ENCODE measurements at places on chromosomes 3 and 15.

DNA sequence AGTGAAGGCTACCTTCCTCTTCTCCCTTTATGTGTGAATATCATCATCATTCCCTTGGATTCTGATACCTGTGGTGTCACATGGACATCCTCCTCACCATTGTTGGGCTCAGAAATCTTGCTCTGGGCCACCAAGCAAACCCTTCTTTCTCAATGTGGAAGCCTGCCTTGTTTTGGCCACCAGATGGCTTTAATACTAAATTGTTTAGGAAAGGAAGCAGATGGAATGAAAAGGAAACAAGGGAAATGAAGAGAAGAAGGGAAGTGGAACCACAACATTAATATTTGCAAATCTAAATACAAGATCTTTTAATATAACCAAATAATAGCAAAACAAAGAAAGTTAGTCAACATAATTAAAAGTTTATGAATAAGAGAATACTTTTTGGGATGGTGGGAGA lies 14.0 kb downstream of the FAM227B start:
- no peak for DNase-seq

DNA sequence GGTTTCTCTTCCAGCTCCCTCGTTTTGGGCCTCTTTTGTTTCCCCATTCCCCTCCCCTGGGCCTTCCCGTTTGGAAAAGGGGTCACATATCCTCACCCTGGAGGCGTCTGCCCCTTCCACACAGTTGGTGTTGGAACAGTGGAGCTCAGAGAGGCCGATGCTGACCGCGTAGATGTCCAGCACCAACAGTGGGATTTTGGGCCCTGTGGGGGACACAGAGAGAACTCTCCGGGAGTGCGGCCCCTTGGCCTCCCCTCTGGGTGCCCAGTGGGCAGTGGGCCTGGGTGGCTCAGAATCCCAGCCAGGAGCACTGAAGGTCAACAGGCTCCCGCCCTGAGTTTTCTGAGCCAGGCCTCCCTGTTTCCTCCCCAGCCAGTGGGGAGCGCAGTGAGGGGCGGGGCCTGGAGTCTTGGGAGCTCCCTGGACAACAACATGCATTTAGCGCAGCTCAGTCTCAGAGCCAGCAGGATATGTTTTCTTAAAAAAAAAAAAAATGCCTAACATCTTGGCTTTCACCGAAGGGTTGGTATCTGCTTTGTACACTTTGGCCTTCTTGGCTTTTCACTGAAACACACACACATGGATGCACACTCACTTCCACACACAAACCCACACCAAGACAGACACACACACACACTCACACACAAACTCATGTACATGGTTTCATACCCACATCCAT lies 670 bp upstream of the ISLR start:
- no peak for DNase-seq

- DNase-seq = no peak
Observed at GRCh38 chr15:68794863-68795262, 25.8 kb downstream of the ANP32A start.

DNA sequence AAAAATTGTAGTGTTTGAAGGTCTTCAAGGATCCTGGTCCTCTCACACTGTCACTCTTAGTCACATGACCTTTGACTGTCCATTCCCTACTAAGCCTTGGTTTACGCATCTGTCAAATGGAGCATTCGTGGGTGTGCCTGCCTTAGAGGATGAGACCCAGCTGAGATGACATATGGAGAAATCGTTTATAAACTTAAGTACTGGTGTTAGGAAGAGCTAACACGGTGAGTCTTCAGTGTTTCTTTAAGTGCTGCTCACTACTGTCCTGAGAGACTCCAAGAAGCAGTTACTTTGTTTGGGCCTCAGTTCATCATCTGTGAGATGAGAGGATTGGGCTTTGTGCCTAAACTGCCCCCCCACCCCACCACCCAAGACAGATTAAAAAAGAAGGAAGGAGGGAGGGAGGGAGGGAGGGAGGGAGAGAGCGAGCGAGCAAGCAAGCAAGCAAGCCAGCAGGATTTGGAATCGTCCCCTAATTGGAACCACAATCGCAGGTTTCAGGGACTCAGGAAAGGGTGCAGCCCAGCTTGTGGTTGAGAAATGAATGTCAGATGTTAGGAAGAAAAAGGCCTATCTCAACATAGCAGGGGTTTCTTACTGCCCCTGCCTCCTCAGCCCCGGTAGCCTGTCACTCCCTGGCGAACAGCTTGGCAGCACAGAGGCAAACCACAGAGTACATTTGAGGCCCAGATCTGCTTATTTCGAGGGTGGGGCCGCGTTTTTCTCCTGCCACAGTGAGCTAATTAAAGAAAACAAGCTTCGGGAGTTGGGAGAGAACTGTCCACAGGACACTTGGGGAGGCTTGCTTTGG lies 32.7 kb downstream of the SMAD3 start:
- DNase-seq = no peak

DNA sequence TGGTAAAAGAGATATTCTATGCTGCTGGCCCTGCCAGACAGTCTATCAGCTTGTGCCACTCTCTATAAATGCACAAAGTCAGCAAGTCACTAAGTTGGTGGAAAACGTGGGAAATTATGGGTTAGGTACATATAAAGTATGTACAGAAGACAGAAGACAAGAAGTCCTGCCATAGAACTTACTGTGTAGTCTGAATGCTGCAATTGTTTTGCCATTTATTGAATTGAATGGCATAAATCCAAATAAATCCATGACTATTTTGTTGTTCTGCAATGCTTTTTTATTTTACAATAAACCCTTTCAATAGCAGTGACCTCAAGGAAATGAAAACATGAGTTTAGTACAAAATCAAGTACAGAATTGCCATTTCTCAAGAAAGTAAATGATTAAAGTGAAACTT lies 34.1 kb upstream of the TM4SF1 start:
- DNase-seq = no peak

DNA sequence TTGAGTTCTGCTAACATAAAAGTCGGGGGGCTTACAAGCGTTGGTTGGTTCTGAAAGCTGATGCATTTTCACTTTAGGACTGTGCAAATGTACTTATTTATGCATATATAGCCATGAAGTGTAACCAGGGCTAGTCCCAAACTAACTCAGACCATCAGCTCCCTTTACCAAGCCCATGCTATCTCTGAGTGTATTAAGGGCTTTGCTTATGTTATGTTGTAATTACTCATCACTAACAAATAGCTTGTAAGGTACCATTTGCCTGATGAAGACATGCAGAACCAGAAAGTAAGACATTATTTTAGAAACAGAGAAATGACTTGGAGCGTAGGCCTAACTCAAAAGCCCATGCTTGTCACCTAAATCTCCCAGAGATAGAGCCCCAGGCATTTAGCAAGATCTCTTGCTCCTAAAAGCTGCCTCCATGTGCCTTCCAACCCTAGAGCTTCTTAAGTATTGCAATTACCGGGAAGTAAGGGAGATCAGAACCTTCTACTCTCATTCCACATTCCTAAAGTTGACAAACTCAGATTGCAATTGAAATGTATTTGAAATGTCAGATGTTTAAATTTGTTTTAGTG lies 362.9 kb upstream of the RBMS3 start:
- no peak for DNase-seq

DNA sequence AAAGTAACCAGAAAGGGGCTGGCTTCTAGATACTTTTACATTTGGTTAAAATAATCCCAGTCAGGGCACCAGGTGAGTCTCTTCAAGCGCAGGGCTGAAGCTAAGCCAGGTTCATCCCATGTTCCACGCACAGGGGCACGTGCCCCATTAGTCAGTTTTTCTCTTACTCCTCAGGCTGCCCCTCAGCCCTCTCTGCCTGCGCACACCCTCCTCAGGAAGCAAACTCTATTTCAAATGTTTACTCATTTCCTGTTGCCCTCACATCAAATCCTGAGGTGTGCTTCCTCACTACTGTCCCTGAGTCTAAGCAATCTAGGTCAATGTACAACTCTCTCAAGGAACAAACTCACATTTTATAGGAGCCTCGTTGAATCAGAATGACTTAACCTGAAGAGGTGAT lies 48.5 kb downstream of the THBS1 start:
- peak; percentile 51 for DNase-seq

- no peak for DNase-seq
Observed at GRCh38 chr15:66742286-66742685, 40.2 kb downstream of the SMAD6 start.

DNA sequence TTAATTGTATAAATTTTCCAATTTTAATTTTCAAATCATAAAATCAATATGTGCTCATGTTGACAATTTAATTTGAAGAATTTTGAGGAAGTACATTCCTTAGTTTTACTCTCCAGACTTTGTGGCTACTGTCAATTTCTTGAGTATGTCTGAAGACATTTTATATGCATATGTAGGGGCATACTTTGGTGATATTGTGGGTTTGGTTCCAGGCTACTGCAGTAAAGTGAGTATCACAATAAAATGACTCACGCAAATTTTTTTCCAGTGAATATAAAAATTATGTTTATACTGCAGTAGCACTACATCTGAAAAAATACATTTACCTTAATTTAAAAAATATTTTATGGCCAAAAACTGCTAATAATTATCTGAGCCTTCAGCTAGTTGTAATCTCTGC lies 123.2 kb upstream of the PLCL2 start:
- no peak for DNase-seq

GRCh38 chr3:14792691-14793121 lies 26.1 kb upstream of the FGD5 start:
- DNase-seq = no peak

DNA sequence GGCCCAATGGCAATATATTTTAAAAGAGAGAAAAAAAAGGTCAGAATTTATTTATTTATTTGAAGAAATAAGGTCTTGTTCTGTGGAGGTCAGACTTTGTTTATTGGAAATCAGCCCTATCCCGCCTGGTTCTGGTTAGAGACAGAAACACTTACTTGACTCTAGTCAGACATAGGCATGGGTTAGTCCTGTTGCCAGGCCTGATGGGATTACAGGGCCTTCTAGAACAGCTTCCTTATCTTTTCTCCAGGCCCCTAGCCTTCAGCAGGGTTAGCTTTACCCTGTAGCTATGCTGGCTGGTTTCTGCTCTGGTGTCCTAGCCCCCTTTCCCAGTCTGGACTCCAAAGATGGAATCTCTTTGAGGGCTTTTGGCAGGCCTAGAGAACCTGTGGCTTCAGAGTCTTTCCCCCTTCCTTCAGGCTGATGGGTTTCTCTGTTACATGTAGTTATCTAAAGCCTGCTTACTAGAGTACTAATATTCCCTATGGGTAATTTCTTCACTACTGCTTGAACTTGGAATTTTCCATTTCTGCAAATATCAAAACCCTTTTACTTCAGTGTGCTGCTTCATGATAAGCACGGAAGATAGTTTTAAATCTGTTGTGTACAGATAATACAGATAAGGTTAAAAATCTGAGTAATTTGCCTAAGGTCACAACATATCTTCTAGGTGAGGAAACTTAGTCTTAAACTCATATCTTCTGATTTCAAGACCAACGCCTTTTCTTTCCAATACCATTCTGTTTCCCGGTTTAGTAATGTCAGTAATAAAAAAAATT lies 10.6 kb downstream of the IREB2 start:
- no peak for DNase-seq

DNA sequence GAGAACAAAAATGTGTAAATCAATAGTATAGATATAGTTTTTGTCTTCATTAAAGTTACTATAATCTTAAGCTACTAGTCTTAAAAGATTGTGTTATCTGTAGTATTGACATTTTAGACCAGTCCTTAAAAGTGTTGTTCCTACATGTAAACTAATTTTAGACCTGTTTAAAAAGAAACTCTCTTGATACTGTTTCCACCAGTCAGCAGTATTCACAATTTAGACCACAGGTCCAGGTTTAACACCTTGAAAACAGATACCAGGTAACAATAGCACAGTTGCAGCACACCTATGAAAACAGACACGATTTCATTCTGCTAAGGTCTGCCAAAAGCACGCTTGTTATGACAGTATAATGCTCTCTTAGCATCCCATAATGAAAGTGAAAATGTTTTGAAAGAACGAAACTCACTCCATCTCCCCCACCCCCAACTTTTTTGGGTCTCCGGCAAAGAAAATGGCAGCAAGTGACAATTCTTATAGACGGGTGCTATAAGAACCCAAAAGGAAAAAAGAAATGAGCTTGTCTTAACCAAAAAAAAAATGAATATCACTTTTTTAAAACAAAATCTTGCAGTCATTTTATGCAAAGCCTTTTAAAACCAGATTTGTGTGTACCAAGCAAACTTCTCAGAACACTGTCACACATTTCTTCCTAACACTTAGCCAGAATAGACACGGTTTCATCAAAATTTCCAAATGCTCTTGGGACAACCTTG lies 1.6 kb downstream of the EIF4E3 start:
- DNase-seq = no peak

DNA sequence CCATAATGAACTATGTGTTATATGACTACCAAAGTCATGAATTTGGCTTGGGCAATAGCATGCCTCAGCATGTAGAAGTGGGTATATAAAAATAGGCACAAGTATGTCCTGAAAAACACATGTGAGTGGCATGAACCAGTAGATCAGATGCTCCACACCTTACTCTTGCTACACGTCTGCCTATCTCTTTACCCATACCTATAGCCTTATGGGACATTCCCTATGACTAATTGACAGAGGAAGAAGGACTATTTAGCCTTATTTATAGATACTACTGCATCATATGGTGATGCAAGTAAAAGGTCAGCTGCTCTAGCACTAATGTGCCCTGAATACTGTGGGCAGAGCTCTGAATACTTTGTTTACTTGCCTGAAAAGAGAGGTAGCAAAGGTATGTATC lies 81.0 kb upstream of the ZPLD1 start:
- no peak for DNase-seq

DNA sequence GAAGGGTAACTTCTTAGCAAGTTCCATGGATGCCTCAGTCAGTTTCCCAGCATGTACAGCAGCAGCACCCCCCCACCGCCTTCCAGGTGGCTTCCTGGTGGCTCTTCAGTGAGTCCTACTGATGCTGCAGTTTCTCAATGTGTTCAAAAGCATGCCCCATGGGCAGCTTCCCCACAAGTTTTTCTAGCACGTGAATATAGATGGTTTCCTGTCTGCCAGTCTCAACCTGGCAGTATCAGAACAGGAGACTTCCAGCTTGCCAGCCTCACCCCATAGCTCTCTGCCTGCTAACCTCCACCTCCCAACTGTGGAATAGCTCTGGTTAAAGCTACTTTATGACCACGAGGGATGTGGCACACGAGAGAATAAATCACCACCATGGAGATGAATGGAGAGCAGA lies 188.3 kb upstream of the SLCO3A1 start:
- DNase-seq = no peak
